ENCODE measurements at places on chromosomes 7 and 10.

- no peak for DNase-seq
These were observed 3.4 kb upstream of the MYL7 start for GRCh38 chr7:44144426-44144967.

- DNase-seq = no peak
These were observed 420.0 kb downstream of the EXOC4 start for GRCh38 chr7:133672866-133673265.

GRCh38 chr7:135970682-135971365 lies 6.3 kb downstream of the MTPN start:
- no peak for DNase-seq

DNA sequence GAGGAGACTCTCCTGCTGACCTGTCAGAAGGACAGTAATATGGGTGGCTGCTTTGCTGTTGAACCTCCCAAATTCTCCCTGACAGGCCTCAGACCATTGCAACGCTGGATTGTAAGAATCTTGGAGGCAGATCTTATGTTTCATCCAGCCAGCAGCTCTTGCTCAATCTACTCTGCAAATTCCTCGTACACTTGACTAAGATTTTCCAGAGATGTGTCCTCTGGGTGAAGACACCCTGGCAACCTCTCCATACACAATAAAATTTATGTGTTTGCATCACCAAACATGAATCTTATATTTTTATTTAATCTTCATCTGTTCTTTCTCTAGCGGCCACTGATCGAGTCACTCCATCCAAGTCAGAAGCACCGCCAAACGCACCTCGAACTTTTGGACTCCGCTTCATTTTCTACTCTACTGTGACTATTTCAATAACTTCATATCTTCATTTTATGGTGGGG lies 623.1 kb downstream of the ACTR3B start:
- no peak for DNase-seq

- DNase-seq = no peak
These were observed 14.5 kb upstream of the CROT start for GRCh38 chr7:87330942-87331341.

DNA sequence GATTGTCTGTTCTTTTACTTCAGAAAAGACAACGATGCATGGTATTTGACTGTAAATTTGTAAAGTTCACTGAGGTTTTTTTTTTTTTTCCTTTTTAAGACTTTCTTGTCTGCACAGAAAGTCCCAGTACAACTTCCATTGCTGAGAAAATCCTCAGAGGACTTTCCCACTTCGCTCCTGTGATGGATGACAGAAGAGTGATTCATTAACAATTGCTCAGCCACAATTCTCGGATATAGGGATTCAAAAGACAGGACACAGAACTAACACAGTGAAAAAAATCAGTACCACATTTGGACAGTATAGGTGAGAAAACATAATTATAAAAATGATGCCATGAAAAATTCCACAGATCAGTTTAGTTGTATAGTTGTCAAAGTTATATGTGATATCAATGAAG lies 48.0 kb downstream of the SEC23IP start:
- no peak for DNase-seq

GRCh38 chr7:143003393-143004051 lies 23.4 kb downstream of the OR9A2 start:
- DNase-seq = peak; percentile 36

- no peak for DNase-seq
These were observed 6.5 kb upstream of the OIT3 start for GRCh38 chr10:72887043-72887442.

DNA sequence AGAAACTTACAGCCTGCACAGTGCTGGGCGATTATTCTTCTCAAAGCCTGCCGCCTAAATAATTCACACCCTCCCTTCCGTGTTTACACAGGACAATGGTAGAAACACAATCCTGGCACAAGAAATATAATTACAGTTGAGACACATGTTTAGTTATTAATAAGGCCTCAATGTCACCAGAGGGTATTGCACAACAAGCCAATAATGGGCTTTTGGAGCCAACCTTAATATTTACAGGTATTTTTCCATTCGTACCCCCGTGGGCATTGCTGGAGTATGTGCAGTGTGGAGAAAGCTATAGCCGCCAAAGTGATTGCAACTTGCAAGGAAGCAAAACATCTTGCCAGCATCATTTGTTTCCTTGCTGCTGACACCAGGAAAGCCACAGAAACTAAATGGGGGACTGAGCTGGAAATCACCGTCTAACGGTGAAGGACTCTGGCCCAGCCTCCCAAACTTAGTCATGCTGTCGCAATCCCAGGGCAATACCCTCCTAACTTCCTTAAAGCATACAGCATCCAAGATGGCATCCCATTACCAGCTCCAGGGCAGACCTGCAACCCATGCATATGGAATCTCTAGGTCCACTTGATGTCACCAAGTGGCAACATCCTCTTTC lies 8.6 kb downstream of the CALN1 start:
- DNase-seq = no peak

GRCh38 chr10:6678956-6679355 lies 98.9 kb upstream of the PRKCQ start:
- DNase-seq = no peak

- DNase-seq = no peak
These were observed 20.0 kb upstream of the GALNTL5 start for GRCh38 chr7:151936207-151936606.

Data from HCT116 (cell line).